ENCODE measurements at places on chromosomes 7 and 10.

- peak; percentile 80 for DNase-seq
These were observed 14.6 kb downstream of the EPC1 start for GRCh38 chr10:32332299-32332750.

GRCh38 chr10:35413985-35414861 lies 77.9 kb downstream of the CCNY start:
- DNase-seq, result no peak

GRCh38 chr10:129101232-129101980 lies 365.6 kb upstream of the MGMT start:
- DNase-seq, result no peak

DNA sequence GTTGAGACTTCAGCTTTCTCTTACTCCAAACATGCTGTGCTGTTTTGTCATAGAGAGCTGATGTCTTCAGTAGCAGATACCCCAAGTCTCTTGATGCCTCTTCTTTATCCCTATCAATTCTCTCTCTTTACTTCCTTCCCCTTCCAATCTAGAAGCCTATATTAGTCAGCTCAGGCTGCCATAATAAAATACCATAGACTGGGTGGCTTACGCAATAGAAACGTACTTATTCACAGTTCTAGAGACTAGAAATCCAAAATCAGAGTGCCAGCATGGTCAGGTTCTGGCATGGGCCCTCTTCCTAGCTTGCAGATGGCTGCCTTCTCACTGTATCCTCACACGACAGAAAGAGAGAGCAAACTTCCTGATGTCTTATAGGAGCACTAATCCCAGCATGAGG lies 9.0 kb upstream of the GARS1 start:
- no peak for DNase-seq

GRCh38 chr10:117617086-117617485 lies 74.5 kb downstream of the EMX2 start:
- DNase-seq, result no peak

- peak; percentile 2 for DNase-seq
These were observed 535 bp downstream of the ASAH2B start for GRCh38 chr10:50740293-50740648.
